ENCODE measurements at places on chromosomes 2 and 18.

DNA sequence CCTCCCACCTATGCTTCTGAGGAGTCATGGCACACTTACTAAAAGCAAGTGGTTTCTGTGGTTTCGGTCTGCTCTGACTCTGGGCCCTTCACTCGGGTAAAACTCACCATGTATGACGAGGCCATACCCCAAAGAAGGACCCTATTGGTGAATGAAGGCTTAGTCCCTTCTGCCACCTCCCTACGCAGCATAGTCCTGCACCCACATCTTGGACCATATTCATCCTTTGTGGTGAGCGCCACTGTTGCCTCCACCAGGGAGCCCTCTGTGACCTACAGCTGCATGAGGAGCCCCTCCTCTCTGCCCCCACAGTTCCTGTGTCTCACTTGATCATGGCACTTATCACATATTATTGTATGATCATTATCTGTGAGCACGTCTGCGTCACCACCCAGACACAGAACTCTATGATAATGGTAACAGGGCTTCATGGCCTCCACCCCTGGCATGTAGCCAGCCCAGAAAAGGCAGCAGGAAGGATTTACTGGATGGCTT, 113.3 kb downstream of the TFCP2L1 start:
- DNase-seq = no peak

DNA sequence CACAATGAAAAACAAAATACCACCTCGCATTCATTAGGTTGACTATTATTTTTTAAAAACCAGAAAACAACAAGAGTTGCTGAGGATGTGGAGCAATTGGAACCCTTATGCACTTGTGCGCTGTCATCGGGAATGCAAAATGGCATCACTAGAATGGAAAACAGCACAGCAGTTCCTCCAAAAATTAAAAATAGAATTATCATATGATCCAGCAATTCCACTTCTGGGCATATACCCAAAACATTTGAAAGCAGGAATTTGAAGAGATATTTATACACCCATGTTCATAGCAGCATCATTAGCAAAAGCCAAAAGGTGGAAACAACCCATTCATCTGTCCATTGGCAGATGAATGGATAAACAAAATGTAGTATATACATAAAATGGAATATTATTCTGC, 11.9 kb upstream of the NMUR1 start:
- DNase-seq = no peak

DNA sequence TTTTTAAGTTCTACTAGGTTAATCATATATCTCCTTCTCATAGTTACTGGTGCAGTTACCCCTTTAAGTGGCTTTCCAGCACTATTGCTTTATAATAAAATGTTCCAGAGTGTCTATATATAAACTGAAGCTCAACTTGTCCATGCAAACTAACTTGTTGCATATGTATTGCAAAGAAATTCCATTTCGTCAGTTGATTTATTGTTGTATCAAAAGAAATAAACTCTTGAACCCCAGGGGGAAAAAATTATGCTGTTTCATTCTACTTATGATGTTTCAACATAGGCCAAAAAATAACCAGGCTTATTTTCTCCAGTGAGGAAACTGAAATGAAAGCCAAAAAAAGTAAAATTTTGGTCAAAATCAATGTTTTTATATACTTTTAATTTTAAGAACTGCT, 491.9 kb downstream of the NR4A2 start:
- DNase-seq = no peak

DNA sequence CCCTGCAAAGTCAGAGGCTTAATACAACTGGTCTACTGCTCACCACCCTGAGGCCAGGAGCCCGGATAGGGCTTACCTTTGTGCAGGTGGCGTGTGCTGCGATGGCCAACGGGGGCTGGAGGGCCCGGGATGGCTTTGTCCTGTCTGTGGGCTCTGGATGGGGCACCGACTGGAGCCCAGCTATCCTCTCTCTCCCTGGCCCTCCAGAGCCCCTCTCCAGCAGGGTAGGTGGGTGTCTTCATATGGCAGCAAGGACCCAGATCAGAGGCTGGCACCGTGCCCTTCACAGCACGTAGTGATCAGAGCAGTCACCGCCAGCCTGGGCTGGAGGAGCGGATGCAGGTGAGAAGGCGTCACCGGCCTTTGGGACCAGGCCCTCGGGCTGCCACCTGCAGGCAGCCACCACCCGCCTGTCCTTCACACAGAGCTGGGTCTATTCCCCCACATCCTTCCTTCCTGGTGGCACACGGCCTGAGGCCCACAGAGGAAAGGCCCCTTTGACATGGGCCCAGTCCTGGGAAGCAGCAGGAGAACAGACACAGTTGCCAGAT, 232.1 kb downstream of the EIPR1 start:
- DNase-seq = no peak

DNA sequence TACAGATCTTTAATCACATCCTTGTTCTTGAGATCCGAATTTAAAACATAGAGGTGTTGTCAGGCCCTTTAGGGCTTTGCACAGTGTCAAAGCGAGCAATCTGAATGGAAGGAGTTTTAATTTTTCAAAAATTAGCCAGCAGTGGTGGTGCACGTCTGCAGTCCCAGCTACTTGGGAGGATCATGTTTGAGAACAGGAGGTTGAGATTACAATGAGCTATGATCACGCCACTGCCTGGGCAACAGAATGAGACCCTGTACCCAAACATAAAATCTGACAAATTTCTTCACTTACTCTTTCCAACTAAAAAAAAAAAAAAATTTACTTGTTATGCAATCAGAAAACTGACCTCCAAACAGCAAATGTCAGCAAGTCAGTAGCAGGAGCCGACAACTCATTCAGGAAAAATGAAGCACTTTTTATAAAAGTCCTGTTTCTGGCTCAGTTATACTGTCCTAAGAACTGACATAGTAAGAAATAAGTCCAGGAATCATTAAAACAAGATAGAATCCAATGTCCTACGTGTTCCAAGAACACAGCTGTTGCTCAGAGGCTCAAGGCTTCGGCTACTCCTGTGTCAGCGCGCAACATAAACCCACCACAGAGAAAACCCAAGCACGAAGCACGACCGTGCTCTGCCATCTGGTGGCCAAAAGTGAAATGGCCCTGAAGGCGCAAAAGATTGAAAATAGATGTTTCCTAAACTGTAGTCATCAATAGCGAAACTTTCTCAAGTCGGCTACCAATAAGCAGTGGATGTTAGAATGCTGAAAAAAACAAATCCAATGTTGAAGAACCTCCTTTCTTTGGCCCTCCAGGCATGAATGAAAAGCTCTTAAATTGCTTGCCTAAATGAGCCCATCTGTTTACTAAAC, 138.1 kb downstream of the INO80D start:
- DNase-seq = peak; percentile 46

- no peak for DNase-seq
These were observed 79.7 kb downstream of the BCL2L11 start for GRCh38 chr2:111200333-111200881.

GRCh38 chr18:79567481-79568147, 112.0 kb upstream of the CTDP1 start:
- peak; percentile 79 for DNase-seq

GRCh38 chr2:100703213-100703612, 116.7 kb upstream of the NPAS2 start:
- DNase-seq = no peak

GRCh38 chr18:78271790-78272189, 707.8 kb upstream of the SALL3 start:
- no peak for DNase-seq

- no peak for DNase-seq
These were observed 54.8 kb upstream of the TUBA3E start for GRCh38 chr2:130252880-130253645.

- no peak for DNase-seq
These were observed 1307.3 kb upstream of the ZEB2 start for GRCh38 chr2:145827235-145827634.

Data from amniotic stem cell (primary cell).